Prostate gland (tissue), 2 donors: ENCODE measurements at places on chromosomes 2 and 18. TPM values are rescaled to one million over a fixed set of nuclear protein-coding genes. Genes with fewer than 3 reads are reported as not detected.

- no peaks in the 10 kb centered on the region for H3K4me1 ChIP-seq
- H3K27me3 ChIP-seq: no peaks in the 10 kb centered on the region
- H3K27ac ChIP-seq: no peak overlapping the region
- no peak overlapping the region for H3K4me3 ChIP-seq
These were observed 311.2 kb downstream of the CMPK2 start for GRCh38 chr2:6554466-6554865.

- H3K27me3 ChIP-seq: no peaks in the 10 kb centered on the region
- H3K4me1 ChIP-seq: no peaks in the 10 kb centered on the region
- H3K27ac ChIP-seq: no peak overlapping the region
- no peaks in the 10 kb centered on the region for H3K36me3 ChIP-seq
- DNase-seq: no peak
- no peak overlapping the region for H3K4me3 ChIP-seq
These were observed 5.2 kb upstream of the NAGK start for GRCh38 chr2:71063216-71063615.

DNA sequence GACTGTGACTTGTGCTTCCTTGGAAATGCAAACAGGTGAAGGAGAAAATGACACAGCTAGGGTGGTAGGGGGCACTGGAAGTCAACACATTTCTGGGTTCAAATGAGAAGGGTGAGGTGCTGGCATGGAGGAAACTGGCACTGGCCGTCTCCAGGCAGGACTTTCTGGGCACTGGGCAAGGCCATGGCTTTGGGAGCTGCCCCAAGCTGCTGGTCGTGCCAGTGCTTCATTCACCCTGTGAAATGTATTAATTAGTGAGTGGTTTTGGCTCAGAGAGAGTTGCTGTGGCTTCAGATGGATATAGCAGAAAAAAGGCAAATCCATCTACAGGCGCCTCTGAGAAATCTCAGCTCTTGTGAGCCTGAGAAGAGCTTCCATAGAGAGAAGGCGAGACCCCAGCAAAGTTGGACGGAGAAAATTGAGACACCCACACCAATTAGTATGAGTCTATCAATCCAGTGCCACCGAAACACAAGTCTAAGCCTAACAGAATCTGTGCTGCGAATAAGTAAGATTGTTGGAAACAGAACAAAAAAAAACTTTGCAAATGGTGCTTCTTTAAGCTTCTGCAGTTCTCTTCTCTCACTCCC, 202.1 kb upstream of the TNP1 start:
- no peaks in the 10 kb centered on the region for H3K36me3 ChIP-seq
- H3K27me3 ChIP-seq: no peaks in the 10 kb centered on the region
- H3K4me1 ChIP-seq: no peaks in the 10 kb centered on the region

DNA sequence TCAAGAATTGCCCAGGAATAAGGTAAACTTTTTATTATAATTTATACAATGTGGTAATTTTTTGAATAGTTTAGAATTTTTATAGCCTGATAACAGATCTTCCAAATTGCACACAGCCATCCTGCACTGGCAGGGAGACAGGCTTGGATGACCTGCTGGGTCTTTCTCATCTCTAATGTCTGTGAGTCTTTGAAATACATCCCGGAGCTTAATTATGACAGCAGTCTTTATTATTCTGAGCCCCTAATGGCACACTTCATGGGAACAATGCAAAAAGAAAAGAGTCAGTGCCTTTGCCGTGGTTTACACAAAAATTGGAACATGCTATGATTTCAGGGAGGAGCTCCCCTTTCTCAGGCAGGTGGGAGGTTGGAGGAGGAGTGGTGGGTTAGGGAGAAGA, 71.0 kb downstream of the TMEM182 start:
- H3K27ac ChIP-seq: no peak overlapping the region
- no peaks in the 10 kb centered on the region for H3K4me1 ChIP-seq
- H3K27me3 ChIP-seq: no peaks in the 10 kb centered on the region
- H3K4me3 ChIP-seq: no peak overlapping the region
- DNase-seq: no peak

- peak; percentile 10 for DNase-seq
- H3K27ac ChIP-seq: no peak overlapping the region
- no peak overlapping the region for H3K4me3 ChIP-seq
- no peaks in the 10 kb centered on the region for H3K27me3 ChIP-seq
These were observed 610.0 kb downstream of the KCNJ3 start for GRCh38 chr2:155308367-155309009.

ASB18 gene
- total RNA-seq: not detected

GKN2 gene
- not detected for total RNA-seq

GRCh38 chr2:176746411-176746810, 466.2 kb upstream of the HNRNPA3 start:
- H3K4me1 ChIP-seq: no peaks in the 10 kb centered on the region
- no peaks in the 10 kb centered on the region for H3K36me3 ChIP-seq
- no peak for DNase-seq
- H3K27ac ChIP-seq: no peak overlapping the region
- no peaks in the 10 kb centered on the region for H3K27me3 ChIP-seq

DNA sequence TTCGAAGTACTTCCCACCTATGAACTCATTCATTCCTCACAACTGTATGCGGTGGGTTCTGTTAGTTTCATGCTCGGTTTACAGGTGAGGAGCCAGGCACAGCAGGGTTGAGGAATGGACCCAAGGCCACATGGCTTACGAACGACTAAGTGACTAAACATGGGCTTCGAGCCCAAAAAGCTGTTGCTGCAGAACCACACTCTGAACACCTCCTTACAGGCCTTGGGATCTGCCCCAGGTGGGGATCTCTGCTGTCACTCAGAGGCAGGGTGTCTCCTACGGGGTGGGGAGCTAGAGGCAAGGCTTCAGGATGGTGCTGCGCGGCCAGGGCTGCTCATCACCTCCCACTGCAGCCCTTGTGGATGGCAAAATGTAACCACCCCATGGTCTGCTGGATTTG, 80.9 kb downstream of the TSHZ1 start:
- H3K4me3 ChIP-seq: no peak overlapping the region
- no peak overlapping the region for H3K27ac ChIP-seq
- no peaks in the 10 kb centered on the region for H3K4me1 ChIP-seq
- no peak for DNase-seq

DNA sequence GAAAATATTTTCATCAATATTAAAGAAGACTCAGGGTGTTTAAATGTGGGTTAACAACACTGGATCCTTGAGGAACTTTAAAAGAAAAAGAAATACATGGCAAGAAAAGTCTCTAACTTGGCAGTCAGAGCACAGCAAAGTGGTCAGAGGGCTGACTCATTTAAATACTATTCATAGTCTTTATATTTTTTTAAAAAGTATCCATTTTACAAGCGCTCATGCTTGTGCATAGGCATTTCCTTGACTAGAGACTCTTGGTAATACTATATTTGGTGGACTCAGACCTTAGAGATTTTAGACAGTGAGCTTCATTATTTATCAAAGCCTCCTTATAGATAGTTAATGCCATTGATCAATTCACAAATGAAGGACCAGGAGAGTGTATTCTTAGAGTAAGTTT, 110.2 kb downstream of the ABCA12 start:
- no peaks in the 10 kb centered on the region for H3K4me1 ChIP-seq
- DNase-seq: no peak
- H3K4me3 ChIP-seq: no peak overlapping the region
- no peaks in the 10 kb centered on the region for H3K27me3 ChIP-seq

DNA sequence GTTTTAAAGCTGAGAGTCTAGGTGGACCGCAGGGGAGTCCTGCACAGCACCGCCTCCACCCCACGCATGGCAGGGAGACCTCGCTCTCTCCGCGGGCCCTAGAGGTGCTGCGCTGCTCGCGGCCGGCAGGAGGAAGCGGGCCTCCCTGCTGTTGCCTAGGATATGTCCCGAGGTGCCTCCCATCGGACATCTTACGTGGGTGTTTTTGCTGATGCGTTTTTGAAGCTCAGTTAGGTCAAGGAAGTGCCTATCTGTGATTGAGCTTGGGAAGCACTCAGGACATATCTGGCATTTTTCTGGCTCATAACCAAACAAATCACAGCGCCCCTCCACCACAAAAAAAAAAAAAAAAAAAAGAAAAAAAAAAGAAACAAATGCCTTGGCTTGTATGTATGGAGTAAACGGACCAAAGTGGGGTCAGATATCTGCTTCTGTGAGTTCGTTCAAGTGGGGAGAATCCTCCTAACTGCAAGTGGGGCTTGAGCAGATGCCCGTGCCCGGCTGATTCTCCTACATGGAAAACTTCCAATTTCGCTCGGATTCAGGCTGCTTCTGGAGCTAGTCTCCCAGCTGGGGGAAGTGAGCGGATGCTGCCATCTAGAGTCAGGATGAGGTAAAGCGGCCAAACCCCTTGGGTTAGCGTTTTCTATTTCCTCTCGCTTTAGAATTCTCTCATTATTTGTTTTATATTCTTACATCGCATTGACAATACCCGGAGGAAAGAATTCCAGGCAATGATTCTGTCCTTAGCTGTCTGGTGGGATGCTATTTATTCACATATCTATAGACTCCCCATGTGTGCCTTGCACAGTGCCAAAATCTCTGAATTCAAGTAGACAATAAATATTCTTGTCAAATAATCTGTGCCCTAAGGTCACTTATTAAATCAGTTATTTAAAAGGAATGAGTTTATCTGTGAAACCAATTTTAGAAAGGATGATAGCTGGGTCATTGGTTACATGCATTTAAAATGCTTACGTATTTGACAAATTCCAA, 95.3 kb downstream of the CD8B2 start:
- no peaks in the 10 kb centered on the region for H3K4me1 ChIP-seq
- no peaks in the 10 kb centered on the region for H3K36me3 ChIP-seq
- no peak overlapping the region for H3K27ac ChIP-seq
- no peak overlapping the region for H3K4me3 ChIP-seq
- H3K27me3 ChIP-seq: no peaks in the 10 kb centered on the region

GALR1 gene
- total RNA-seq: 0.34 TPM

DNA sequence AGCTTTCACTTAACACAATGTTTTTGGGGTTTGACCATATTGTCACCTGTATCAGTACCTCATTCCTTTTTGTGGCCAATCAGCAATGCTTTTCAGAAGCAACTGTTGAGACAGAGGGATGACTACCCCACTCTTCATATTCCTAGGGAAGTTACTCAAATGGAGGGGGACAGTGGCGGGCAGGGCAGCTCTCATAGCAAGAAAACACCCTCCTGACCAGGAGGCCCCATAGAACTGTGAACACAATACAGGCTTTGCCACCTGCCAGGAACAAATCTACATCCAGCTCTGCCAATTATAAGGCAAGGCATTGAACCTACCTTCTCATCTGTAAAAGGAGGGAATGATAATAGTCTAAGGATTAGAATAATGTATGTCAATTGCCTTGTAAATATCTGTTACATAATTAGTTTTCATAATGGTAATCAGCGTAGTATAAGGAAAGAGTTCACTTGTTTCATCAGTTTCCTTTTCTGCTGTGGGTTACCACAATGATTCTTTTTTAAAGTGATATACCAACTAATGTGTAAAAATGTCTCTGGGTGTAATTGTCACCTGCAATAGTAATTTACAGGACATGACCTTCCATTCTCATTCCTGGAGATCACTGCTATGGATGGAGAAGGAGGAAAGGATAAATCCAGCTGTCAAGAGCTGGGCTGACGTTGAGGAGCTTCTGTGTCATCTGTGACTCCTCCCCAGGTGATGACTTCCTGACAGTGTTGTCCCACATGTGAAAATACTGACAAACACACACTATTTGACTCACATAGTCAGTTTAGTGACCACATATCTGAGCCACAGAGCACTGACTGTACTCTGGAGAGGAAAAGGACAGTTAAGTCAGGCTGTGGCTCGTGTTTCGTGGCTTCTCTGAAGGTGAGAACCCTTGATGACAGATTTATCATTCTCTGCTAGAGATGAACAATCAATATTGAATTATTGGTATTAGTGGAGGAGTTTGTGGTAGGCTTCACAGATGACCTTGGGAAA, 13.5 kb downstream of the ALPK2 start:
- no peak overlapping the region for H3K4me3 ChIP-seq
- H3K27ac ChIP-seq: no peak overlapping the region
- H3K36me3 ChIP-seq: no peaks in the 10 kb centered on the region
- no peak for DNase-seq
